Fibroblast of the conjunctiva (primary cell): ENCODE measurements at places on chromosomes 3 and 15.

- no peak for DNase-seq
These were observed 325.4 kb downstream of the UACA start for GRCh38 chr15:70437882-70438451.

DNA sequence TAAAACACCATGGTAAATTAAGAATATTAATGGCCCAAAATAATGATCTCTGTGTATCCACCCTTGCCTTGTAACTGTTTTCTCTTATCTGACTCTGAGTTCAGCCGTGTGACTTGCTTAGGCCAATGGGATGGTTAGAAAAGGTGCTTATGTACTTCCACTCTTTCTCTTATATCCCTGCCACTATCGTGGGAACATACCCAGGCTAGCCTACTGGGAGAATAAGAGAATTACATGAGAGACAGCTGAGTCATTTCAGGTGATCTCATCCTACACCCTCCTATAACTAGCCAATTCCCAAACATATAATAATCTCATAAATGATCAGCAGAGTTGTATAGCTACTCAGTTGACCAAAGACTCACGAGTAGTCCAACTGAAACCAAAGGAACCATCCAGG, 98.3 kb upstream of the ABI3BP start:
- DNase-seq = no peak

DNA sequence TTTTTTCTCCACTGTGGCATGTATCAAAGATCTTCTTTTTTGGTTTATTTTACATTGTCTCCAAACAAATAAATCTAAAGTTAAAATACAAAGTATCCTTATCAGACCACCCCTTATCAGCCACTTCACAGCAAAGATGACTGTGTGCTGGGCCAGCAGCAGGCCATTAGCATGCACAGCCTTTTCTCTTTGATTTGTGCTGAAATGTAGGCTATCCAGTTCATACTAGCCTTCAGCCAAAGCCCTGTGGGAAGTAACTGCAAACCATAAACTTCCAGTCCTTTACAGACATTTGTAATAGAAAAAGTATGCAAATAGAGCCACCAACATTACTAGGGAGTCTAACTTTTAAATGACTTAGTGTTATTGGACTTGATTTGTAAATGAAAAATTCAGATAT, 816.3 kb downstream of the FHIT start:
- no peak for DNase-seq

GRCh38 chr3:139830817-139831216, 104.2 kb upstream of the CLSTN2 start:
- DNase-seq = no peak

GRCh38 chr3:172604895-172605646, 81.8 kb upstream of the TNFSF10 start:
- no peak for DNase-seq

DNA sequence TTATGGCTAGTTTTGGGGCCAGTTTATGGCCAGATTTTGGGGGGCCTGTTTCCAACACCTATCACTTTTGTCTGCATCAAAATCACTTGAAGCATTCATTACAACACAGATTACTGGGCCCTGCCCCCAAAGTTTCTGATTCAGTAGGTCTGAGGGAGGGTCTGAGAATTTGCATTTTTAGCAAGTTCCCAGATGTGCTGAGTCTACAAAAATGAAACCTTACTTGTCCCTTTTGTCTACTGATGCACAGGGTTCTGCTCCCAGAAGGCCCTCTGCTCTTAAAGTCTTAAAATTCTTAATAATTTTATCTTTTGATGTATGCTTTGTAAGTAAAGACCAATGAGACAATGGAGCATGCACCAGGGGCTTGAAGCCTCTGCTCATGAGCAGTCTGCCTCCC, 146.0 kb downstream of the POLQ start:
- DNase-seq = no peak

- no peak for DNase-seq
These were observed 45.7 kb downstream of the CD86 start for GRCh38 chr3:122100591-122101463.

DNA sequence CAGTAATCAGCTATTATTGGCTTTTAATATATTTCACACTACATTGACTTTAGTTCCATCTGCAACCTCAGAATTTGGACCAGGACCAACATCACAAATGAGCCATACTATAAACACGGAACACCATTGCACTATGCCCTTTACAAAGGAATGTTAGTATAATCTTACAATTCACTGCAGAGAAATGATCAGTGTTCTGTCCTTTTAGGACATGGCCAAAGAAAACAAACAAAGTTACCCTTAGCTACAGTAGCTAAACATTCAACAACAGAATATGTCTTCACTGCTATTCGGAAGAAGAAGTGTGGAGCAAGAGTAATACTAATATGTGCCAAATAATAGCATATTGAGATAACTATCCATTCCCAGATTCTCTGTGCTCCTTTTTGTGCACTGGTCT, 90.4 kb downstream of the NAALADL2 start:
- peak; percentile 97 for DNase-seq

- no peak for DNase-seq
These were observed 149.3 kb upstream of the SLC2A2 start for GRCh38 chr3:171175741-171176234.

- DNase-seq = no peak
These were observed 34.2 kb upstream of the SYN2 start for GRCh38 chr3:11969986-11970385.
